ENCODE measurements at places on chromosomes 6 and 20. TPM values are rescaled to one million over a fixed set of nuclear protein-coding genes. Genes with fewer than 3 reads are reported as not detected.

Gene TRERF1
- total RNA-seq = 10.9 TPM

Gene HLA-DQA1
- total RNA-seq = not detected

Gene SLA2
- not detected for total RNA-seq

Gene MAK
- total RNA-seq = not detected

Gene MAN1A1
- 39.8 TPM for total RNA-seq

Gene LGSN
- total RNA-seq = not detected

Gene EFCAB8
- not detected for total RNA-seq

Gene PARD6B
- 5.2 TPM for total RNA-seq

Gene SRSF12
- total RNA-seq = 0.51 TPM

Gene GPR6
- total RNA-seq = not detected

Gene DEF6
- total RNA-seq = 28.7 TPM

Gene EDN1
- total RNA-seq = 39.6 TPM

Gene EPB41L1
- 2.0 TPM for total RNA-seq

Gene TFAP2D
- total RNA-seq = not detected

Gene TUBE1
- total RNA-seq = 14.2 TPM

Gene ALDH8A1
- total RNA-seq = 0.04 TPM

Gene NOX3
- not detected for total RNA-seq

Gene MAP1LC3A
- 3.9 TPM for total RNA-seq
